Activated T-helper 1 cell treated with anti-CD3 and anti-CD28 coated beads, Interleukin-2, amount 50 U/mL, for 16 hours (primary cell): ENCODE measurements at places on chromosomes 5 and 9.

- no peak for DNase-seq
These were observed 16.5 kb downstream of the DNAJA1 start for GRCh38 chr9:33041432-33042188.

DNA sequence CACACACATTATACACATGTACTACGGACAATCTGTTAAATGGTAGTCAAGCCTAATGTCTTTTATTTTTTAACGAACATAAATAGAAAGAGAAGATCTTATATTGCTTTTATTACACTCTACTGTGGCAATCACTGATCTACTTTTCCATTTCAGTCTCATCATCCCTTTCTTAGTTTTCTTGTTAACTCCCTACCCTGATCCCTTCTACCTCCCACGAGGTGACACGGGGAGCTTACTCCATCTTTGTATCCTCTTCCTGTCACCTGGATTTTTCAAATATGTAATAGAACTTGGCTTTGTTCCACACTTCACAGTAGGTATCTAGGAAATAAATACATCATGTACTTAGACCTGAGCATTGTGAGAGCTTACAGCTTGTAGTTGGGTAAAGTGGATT, 211.0 kb downstream of the PIK3R1 start:
- DNase-seq: no peak

DNA sequence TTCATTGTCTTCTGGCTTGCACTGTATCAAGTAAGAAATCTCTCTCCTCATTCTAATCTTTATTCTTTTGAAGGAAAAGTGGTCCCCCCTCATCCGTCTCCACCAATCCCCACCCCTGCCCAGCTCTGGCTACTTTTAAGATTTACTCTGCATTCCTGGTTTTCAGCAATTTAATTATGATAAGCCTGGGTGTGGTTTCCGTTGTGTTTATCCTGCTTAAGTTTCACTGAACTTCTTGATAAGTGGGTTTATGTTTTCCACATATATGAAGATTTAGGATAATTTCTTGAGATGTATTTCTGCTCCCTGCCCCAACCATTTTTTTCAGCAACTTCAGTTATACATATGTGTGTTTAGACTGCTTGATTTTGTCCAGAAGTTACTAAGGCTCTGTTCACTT, 46.5 kb downstream of the PTBP3 start:
- DNase-seq: no peak

DNA sequence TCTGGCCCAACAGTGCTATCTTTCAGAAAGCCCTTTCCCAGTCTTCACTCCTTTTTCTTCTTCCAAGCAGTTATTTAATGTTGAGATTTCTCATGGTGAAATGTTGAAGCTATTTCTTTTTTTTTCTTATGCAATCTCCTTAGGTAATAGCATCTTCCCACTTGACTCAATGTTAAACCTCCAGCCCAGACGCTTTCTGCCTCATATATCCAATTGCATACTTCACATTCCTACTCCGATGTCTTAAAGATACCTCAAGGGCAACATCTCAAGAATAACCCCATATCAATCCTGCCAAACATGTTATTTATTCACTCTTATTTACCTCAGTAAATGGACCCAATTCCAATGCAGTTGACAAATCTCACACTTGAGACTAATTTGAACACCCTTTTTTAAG, 187.3 kb downstream of the CDH12 start:
- DNase-seq: no peak

DNA sequence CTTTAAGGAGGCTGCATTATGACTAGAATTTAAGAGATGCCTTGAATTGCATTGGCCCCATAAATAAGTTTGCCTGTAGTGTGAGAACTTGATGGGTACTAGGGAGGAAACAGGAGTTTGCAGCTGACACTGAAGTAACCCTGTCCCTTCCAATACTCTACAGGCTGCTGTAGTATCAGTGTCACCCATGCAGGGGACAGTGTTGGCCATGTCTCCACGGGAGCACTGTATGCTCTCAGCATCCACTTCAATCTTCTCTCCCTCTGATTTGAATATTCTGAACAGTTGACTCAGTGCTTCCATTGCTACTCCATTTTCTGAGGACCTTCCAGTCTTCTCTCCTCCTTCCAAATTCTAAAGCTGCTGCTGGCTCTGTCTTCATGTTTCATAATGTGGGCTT, 11.4 kb upstream of the IFNA14 start:
- no peak for DNase-seq

- DNase-seq: no peak
These were observed 6.2 kb downstream of the PHF2 start for GRCh38 chr9:93582550-93582949.

GRCh38 chr5:175658299-175659145, 651 bp downstream of the HRH2 start:
- DNase-seq: no peak

DNA sequence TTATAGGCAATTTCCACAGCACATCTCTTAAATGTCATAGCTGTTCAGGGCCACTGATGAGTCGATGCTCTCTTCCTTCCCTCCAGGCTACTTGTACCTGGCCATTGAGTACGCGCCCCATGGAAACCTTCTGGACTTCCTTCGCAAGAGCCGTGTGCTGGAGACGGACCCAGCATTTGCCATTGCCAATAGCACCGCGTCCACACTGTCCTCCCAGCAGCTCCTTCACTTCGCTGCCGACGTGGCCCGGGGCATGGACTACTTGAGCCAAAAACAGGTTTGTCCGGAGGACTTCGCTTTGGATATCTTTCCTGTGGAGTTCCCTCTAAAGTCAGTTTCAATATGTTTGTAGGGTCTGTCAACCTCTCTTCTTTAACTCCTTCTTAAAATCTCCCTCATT, 84.3 kb downstream of the EQTN start:
- DNase-seq: no peak

DNA sequence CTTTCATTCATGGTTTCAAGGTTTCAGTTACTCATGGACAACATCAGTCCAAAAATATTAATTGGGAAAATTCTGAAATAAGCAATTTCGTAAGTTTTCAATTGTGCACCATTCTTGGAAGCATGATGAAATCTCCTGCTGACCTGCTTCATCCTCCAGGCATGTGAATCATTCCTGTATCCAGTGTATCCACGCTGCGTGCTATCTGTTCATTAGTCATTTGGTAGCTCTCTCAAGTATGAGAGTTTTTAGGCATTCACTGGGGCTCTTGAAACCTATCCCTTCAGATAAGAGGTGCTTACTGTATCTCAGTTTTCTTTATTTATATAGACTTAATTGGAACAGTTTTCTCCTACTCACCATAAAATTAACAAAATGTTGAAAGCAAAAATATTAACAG, 293.0 kb downstream of the CDH12 start:
- DNase-seq: no peak

- DNase-seq: no peak
These were observed 218.2 kb upstream of the ADAMTSL1 start for GRCh38 chr9:18255747-18256146.

DNA sequence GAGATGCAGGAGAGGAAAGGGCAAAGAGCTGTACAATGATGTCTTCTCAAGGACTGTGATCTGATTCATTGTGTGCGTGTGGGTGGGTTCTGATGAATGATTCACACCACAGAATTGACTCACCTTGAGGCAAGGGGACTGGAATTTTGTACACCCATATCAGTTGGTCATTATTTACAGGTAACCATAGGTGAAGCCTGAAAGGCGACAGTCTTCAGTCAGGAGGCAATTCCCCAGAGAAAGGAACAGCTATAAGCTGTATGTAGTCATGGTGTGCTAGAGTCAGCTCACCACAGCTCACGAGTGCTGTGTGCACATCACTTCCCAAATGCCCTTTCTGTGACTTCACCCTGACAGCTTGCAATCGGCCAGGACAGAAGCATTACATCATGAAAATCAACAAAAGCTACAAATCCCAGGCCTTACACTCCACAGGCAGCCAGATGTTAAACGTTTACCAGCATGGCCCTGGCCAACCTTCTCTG, 87.6 kb upstream of the RPS23 start:
- DNase-seq: peak; percentile 12

DNA sequence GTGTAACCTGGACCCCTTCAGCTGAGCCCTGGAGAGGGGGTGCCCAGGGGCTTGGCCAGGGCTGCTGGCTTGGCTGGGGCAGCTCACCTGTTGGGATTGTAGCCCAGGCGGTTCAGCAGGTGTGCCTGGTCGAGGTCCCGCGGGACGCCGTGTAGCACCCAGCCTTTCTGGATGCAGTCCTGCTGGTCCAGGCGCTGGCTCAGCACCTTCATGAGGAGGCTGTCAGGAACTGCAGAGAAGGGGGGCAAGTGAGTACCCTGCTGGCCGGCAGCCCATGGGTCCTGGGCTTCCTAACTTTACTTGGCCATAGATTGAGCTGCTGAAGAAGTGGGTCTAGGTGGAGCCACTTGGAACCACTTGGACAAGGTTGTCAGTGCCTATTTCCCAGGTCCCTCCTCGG, 85.5 kb downstream of the AK8 start:
- no peak for DNase-seq

GRCh38 chr5:132093271-132093670, 19.7 kb downstream of the CSF2 start:
- DNase-seq: no peak

- no peak for DNase-seq
These were observed 250.5 kb downstream of the DENND1A start for GRCh38 chr9:123679330-123679987.

DNA sequence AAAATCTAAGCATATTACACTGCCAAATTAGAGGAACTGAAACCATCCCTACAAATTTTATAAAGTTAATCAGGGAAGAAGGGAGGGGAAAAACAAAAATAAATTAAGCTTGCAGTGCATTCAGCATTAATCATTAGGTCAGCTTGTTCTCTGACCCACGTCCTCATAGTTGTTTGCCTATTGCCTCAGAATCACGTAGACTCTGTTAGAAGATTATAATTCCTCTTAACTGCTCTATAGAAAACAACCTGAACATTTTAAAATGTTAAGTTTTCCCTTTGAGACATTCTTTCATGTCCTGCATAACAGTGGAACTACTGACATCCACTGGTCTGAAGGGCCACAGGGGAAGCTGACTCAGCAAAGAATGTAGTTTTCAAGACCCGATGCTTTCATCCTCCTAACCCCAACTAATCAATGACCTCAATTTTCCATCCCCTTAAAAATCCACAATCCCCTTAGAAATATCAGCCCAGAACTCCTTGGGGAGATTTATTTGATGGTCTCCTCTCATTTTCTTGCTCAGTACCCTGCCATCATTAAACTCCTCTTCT, 112.4 kb downstream of the FBXO4 start:
- DNase-seq: no peak

DNA sequence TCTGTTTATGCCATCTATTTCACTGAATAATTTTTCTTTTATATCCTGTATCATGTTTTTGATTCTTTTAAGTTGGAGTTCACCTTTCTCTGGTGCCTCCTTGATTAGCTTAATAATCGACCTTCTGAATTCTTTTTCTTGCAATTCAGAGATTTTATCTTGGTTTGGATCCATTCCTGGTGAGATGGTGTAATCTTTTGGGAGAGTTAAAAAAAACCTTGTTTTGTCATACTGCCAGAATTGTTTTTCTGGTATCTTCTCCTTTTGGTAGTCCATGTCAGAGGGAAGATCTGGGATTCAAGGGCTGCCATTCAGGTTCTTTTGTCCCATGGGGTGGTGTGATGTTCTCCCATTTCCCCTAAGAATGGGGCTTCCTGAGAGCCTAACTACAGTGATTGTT, 800.8 kb upstream of the TYRP1 start:
- no peak for DNase-seq

DNA sequence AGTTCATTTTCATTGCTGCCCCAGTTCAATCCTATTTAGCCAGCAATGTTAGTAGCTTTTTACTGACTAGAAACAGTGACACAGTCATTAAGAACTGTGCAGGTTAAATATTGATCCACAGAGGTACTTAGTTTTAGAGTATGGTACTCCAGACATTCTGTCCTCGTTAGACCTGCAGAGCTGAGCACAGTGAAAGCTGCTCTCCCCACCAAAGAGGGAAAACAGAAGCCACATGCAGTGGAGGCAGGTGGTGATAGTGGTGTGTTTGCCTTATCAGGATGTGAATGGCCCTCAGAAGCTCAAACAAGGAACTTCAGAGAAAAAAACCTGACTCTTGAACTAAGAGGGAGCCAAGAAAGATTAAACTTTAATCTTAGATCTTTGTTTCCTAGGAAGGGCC, 75.5 kb downstream of the UNC13B start:
- no peak for DNase-seq

DNA sequence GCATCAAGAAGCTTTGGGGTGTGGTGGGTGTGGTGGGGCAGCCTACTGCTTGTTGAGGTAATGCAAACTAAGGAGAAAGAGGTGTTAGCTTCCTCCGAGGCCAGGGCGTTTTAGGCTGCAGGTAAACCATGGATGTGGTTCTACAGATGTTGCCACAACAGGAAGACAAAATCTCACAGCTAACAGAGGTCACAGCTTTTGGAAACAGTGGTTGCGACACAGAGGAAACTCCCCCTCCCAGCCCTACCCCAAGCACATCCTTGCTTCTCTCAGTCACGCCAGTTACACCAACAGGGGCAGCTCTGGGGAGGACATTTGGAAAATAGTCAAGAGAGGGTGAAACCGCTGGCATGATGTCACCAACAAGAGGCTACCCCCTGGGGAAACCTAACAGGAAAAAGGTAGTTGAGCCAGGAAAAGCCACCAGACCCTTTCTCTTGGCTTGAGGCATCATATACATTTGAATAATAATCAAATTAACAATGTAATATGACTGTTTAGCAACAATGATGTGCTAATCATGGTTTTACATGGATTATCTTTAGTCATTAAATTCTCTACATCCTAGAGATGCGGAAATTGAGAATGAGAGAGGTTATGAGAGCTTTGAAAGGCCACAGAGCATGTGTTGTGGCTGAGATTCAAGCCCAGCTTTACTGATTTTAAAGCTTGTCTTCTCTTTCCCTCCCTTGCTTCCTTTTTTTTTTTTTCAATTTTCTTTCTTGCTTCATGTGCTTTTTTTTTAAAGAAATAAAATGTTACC, 82.2 kb upstream of the IL12B start:
- DNase-seq: peak; percentile 21

DNA sequence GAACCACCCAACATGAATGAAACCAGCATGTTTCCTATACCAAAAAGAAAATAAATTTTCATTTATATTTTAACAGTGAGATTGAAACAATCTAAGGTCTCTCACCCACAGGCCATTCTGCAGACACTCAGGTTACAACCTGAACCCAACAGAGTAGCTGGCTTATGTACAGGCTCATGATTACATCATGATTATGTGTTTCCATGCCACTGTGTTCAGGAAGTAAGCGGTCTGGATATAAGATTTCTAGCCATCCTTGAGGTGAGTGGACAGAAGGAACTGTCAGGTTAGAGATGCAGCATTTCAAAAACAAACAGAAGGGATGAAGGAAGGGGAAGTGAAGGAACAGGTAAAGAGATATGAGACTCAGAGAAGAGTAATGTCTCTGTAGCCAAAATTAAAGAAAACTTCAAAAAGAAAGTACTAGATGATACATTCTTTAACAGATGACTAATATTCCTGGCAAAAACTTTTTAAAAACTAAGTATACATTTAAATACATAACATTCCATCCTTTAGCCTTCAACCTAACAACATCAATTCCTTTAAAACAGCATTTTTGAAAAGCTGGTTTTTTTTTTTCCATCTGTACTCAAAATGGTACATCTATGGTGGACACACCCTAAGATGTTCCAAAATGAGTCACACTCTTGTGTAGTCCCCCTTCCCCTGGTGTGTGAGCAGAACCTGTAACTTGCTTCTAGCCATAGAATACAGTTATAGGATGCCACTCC, 119.8 kb downstream of the LPAR1 start:
- no peak for DNase-seq
